ENCODE measurements at places on chromosomes 7 and 10.

DNA sequence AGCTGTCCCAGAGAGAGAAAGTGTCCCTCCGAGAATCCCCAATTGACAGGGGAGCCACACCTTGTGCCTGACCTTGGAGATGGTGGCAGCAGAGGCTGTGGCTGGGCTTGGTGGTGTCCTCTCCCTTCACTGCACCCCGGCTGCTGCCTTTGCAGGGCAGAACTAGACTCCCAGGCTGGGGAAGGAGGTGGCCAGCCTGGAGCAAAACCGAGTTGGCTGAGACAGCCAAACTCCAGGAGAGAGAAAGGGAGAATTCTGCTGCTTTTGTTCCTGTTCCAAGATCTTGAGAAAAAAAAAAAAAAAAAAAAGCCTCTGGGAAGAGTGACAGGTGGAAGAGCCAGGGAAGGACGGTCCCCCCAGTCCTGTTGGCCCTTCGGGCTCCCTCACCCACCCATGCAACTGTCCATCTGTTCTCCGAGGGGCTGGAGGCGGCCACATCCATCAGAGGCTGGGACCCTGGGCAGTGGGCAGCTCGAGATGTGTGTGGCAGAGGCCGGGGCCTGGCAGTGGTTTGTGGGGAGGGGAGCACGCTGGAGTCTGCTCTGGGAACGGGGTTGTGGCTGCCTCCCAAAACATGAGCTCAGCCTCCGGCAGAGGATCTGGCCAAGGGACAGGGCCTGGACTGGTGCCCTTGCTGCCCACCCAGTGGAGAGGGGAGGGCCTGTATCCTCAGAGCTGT lies 35.5 kb downstream of the CLIP2 start:
- DNase-seq: no peak

DNA sequence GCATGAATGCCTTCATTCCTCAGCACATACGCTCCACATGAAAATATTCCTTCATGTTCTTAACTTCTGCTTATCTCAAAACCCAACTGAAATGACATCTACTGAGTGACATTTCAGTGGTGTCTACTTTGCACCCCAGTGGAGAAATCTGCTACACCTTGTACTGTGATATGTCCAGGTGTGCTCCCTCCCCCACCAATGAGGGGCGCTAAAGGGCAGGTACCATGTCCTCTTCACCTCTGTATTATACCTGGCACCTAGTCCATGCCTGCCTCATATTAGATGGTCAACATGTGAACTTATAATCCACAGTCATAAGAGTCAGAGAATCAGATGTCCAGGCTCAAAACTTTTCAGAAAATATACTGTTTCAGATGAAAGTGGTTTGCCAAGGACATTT lies 2.1 kb downstream of the PAXIP1 start:
- DNase-seq: no peak

GRCh38 chr7:157410831-157411556 lies 74.2 kb downstream of the DNAJB6 start:
- DNase-seq: no peak

DNA sequence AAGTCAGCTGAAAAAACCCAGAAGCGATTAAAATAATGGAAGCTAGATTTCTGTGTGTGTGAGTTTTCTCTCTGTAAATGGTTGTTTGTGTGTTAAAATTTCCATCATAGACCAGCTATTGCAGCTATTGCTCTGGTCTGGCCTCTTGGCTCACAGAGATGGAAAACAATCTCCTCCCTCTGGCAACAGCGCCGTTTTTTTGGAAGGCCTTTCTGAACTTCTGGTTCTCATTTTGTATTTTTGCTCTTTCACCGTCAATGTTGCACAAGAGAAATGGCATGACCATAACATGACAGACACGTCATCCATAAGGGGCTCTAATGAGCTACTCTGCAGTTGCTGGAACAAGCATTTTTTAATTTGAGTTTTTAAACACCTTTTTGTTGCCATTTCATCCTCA lies 91.0 kb downstream of the CUBN start:
- DNase-seq: no peak

DNA sequence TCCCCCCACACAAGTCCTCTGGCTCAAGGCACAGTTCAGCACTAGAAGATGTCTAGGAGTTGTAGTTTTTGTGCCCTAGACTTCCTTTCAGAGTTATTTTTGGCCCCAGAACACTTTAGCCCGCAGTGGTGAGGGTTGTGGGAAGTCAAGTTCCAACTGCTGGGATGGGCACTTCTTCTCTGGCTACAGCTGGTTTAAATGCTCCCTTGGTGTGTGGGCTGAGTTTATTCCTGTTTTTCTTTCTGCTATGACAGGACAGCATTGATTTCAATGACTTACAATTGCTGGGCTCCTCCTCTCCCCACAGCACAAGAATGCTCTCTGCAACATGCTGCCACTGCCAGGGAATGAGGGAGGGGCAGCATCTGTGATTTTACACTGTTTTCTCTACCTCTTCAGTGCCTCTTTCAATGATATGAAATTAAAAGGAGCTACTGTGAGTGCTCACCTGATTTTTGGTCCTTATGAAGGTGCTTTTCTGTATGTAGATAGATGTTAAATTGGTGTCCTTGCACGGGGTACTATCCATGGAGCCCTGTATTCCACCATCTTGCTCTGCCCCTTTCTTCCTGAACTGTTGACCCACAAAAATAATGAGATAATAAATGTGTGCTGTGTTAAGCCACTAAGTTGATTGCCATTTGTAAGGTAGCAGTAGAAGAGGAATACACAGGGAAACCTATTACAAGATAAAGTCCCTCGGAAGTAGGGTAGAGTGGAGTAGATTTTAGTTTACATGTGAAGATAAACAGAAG lies 56.3 kb downstream of the SLC13A1 start:
- DNase-seq: no peak

GRCh38 chr7:136102881-136103280 lies 125.7 kb upstream of the MTPN start:
- no peak for DNase-seq

DNA sequence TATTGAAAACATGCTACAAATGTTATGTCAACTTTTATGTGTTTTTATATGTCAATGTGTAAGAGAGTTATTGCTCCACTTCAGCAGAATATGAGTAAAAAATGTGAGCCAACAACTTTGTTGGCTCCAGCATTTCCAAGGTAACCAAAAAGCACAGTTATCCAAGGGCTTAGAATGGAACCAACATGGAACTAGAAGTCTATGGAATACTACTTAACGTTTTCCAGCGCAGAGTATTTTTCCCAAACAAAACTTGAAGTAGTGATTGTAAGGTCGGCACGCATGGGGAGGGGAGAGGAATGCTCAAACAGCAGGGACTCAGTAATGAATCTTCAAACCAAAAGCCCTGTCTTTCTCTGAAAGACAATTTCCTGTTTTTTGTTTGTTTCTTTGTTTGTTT lies 45.0 kb upstream of the TSPAN13 start:
- no peak for DNase-seq

GRCh38 chr10:117652228-117653169 lies 110.0 kb downstream of the EMX2 start:
- no peak for DNase-seq

DNA sequence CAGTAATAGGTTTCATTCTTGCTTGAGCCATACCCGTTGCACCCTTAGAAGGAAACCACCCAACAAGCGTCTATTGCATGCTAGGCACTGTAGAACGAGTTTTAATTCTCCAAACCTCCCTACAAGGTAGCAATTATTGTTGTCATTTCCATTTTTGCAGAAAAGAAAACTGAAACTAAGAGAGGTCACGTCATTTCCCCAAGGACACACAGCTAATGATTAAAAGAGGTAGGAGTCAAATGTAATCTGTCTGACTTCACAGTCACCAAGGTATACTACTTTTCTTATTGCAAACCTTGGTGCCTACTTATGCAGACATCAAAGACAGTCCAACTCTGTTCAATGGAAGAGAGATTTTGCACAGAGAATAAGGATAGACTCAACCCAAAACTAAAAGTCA lies 49.1 kb upstream of the C1QL3 start:
- no peak for DNase-seq

GRCh38 chr7:108140671-108141070 lies 10.5 kb upstream of the LAMB4 start:
- no peak for DNase-seq

DNA sequence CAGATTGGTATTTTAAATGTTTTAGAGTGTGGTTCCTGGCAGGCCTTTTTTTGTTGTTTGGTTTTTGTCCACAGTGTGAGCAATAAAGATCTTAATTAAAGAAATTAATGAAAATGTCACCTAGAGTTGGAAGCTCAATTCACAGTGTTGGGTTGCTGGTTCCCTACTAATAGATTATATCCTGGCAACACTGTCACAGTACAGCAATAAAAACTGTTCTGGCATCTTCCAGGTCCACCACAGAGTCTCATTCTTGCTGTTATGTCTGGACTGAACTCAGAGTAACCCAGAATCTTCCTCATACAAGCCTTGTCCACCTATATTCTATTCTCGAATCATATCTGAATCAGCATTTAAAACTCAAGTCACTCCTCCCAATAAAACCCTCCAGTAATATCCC lies 212.4 kb upstream of the LRRTM3 start:
- DNase-seq: no peak

- no peak for DNase-seq
These were observed 183.6 kb upstream of the NFE2L3 start for GRCh38 chr7:25968205-25968993.

DNA sequence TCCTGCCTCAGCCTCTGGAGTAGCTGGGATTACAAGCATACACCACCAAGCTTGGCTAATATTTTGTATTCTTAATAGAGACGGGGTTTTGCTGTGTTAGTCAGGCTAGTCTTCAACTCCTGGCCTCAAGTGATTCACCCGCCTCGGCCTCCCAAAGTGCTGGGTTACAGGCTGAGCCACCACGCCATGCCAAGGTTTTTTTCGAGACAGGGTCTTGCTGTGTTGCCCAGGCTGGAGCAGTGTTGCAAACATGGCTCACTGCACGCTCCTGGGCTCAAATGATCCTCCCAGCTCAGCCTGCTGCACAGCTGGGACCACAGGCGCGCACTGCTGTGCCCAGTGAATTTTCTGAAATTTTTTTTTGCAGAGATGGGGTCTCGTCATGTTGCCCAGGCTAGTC lies 3.3 kb upstream of the SEC31B start:
- no peak for DNase-seq

GRCh38 chr7:74439541-74439940 lies 14.2 kb upstream of the GTF2IRD1 start:
- DNase-seq: no peak

DNA sequence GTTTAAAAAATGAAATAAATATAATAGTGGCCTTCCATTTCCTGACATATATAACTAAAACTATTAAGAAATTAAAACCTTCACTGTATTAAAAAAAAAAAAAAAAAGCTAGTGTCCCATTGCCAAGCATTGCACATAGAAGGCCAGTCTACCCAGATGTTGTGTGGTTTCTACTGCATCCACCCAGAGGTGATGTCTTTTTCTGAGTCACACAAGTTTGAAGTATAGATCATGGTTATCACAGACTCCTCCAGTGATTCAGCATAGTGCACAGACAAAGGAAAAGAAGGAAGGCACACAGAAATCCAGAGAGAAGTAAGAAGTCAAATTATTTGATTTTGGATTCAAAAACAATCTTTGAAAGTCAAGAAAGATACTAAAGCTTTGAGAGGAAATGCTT lies 429.0 kb downstream of the ETV1 start:
- no peak for DNase-seq

Data from stimulated activated CD8-positive, alpha-beta memory T cell treated with anti-CD3 and anti-CD28 coated beads, Interleukin-15, amount 100 ng/mL, for 4 hours (primary cell).